IPS DF 19.7 (cell line): ENCODE measurements at places on chromosomes 5 and 9.
A peak's percentile ranks its signal among the peaks of the same experiment; 100 is the strongest.

- DNase-seq: no peak
These were observed 30.9 kb downstream of the CSF1R start for GRCh38 chr5:150055326-150056074.

GRCh38 chr5:11180890-11181289 lies 419.9 kb upstream of the DAP start:
- DNase-seq: no peak

GRCh38 chr5:33074548-33074947 lies 363.4 kb downstream of the NPR3 start:
- DNase-seq: no peak

DNA sequence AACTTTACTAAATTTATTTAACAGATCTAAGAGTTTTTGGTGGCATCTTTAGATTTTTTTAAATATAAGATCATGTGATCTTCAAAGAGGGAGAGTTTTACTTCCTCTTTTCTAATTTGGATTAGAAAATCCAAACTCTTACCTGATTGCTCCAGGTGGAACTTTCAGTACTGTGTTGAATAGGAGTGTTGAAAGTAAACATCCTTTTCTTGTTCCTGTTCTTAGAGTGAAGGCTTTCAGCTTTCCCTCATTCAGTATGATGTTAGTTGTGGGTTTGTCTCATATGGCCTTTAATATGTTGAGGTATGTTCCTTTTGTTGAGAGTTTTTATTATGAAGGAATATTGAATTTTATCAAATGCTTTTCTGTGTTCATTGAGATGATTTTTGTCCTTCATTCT lies 650.0 kb upstream of the SGCD start:
- DNase-seq: no peak

DNA sequence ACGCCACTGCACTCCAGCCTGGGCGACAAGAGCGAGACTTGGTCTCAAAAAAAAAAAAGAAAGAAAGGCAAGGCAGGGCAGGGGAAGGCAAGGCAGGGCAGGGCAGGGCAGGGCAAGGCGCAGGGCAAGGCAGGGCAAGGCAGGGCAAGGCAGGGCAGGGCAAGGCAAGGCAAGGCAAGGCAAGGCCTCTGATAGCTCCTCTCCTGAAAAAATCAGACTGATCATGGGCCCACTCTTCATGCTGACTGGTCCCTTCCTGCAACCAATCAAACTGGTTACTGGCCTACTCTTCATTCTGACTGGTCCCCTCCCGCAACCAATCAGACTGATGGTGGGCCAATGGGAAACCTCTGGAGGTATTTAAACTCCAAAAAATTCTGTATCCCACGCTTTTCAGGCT lies 3.4 kb upstream of the ZBTB5 start:
- no peak for DNase-seq

- no peak for DNase-seq
These were observed 283.9 kb downstream of the AOPEP start for GRCh38 chr9:95010431-95010838.

- no peak for DNase-seq
These were observed 383.5 kb downstream of the RASEF start for GRCh38 chr9:82679472-82679871.

GRCh38 chr9:95217936-95218335 lies 99.6 kb downstream of the FANCC start:
- no peak for DNase-seq

DNA sequence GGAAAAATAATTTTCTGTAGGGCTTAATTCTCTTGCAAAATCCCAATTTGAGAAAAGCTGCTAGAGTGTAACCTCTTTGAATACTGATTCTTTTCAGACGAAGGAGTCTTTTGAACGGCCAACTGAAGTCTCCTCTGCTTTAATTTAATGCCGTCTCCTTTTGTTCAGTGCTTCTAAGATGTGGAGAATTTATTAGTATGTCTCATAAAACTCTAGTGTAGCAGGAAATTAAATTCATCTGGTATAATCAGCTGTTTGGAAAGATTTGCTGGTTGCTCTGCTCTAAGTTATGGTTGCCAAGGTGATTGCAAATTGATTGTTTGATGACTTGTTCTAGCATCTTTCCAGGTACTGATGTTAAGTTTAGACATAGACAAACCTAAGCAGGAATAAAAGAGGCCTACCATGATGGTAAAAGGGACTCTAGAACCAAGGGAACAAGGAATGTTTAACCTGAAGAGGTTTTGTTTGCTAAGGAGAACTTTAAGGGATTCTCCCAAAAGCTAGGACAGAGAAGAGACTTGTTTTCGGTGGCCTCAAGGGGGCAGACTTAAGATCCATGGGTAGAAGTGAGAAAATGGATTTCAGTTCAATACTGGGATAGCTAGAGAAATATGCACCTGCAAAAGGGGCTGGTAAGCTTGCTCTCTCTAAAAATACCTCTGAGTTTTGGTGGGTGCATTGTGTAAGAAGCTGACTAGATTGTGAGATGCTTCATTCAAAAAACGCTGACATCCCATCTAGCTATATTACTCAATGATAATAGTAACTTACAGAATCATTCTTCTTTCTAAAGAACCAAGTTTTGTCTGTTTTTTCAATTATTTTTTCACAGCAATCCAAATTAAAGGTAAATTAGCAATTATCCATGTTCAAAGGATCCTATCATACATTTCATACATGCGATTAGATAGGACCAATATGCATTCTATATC lies 5.7 kb upstream of the ADRB2 start:
- DNase-seq: no peak

- no peak for DNase-seq
These were observed 422.7 kb upstream of the GRAMD2B start for GRCh38 chr5:126000507-126000906.

DNA sequence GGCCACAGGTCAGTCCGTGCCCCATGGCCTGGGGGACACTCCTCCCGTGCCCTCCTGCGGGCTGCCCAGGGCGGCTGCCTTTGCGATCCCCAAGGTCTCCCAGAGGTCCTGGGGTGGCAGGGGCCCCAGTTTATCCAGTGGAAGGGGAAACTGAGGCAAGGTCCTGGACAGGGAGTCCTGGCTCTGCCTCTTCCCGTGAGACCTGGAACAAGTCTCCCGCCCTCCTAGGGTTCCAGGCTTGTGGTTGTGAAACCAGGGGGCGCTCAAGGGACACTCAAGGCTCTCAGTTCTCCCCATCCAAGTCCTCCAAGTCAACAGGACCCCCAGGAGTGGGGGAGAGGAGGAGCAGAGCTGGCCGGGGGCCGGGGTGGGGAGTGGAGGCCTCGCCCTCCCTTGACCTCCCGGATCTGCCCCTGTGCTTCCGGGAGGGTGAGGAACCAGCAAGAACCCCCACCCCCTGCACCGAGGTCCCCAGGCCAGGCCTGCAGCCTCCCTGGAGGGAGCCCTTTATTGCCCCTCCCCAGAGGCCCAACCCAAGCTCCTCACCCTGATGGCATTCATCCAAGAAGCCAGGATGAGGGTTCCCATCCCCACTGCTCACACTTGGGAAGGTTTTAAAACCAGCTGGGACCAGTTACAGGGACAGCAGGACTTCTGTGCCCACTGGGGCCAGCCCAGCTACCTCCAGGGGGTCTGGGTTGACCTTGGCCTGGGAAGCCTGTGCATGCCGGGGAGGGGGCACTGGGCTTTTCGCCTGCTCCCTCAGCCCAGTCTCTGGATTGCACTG lies 24.7 kb upstream of the TMEM250 start:
- no peak for DNase-seq

GRCh38 chr5:96997265-96997859 lies 61.5 kb downstream of the LNPEP start:
- DNase-seq: no peak

DNA sequence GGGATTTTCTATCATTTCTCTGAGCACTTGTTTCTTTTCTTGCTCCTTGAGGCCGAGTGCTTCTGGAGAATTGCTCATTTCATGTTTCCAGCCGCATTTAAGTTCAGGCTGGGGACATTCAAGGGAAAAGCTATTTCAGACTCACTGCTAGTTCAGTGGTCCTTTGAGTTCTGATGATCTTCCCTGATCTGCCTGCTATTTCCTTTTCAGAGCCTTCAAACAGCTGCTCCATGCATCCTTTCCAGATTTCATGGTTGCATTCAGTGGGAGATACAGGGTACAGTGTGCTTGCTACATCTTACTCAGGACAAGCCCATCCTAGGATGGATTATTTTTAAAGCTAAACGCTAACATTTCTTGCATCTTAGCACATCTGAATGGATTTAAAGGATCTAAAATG lies 14.7 kb downstream of the NDUFS4 start:
- no peak for DNase-seq

GRCh38 chr9:85001925-85002324 lies 332.4 kb downstream of the NTRK2 start:
- DNase-seq: peak; percentile 54

GRCh38 chr5:67935908-67936566 lies 279.5 kb upstream of the PIK3R1 start:
- DNase-seq: no peak

DNA sequence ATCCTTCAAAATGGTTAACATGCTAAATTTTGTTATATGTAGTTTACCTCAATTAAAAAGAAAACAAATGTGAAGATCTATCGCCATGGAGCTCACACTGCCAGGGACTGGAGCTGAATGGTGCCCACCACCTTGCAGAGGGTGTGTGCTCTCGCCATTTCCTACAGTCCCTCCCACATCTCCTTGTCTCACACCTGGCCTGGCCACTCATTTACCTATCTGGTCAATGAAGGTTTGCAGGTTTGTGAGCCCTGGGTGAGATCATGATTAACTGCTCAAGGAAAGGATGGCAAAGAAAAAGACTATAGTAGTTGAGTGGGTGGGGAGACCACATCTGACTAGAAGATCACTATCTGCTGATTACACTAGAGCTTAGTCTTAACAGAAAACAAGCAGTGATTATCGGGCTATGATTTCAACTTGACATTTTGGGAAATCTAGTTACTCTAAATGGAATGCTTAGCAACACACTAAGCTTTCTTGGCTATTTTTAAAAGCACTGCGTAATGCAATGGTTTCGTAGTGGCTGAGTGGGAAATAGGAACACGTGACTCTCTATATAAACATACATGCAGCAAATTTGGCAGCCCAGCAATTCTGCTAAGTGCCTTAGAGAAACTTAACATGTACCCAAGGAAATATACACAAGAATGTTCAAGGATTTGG lies 27.3 kb downstream of the PUM3 start:
- DNase-seq: no peak

- DNase-seq: no peak
These were observed 174.4 kb downstream of the GAPVD1 start for GRCh38 chr9:125435776-125436612.

DNA sequence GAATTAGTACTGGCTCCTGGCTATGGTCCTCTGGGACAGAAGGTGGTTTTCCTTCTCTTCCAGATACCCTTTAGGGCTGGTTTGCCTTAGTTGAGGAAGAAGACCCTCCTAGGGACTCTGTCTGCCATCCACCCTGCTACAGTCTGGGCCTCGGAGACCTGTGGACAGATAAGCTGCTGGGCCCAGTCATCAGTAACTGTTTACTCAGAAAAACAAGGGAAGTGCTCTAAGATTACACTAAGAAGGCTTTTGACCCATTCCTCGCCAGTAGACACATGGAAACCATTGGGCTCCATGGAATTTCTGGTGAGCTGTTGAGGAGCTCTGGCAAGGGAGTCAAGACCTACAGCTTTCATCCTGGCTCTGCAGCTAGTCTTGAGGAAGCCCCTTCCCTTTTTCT lies 31.2 kb downstream of the LARP1 start:
- DNase-seq: no peak

DNA sequence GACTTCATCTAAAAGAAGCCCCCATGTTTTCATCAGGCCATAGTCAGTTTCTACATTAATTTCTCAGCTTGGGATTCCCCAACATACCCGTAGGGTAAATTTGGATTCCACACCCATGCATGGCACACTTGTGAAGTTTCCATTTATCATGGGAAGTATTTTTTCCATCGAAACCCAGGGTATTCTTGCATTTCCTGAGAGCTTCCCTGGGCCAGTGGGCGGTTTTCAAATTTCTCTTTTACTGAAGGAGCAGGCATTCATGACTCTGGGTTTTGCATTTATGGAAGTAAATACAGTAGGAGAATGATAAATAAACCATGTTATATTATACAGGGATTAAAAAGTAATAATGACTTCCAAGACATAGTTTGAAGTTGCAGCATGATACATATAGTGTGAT lies 93.0 kb upstream of the MAP3K1 start:
- no peak for DNase-seq

GRCh38 chr9:91817493-91818224 lies 132.4 kb downstream of the ROR2 start:
- DNase-seq: no peak

GRCh38 chr9:4297786-4298254 lies 2.0 kb downstream of the GLIS3 start:
- DNase-seq: no peak

DNA sequence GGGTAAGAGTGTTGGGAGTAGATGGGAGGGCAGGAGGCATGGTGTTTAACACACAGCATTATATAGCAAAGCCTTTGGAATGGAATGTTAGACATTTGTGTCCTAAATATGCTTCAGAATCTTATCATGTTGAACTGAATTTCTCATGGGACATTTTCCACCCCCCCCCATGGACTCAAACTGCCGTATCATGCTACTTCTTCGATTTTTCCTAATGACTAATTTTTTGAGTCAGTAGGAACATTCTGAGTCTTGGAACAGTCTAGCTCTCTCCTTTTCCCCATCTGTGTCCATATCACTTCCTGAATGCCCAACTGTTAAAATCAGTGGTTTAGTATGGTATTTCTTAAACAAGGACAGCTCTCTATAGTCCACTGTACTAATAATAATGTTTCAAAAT lies 380.6 kb downstream of the TLE4 start:
- DNase-seq: no peak

DNA sequence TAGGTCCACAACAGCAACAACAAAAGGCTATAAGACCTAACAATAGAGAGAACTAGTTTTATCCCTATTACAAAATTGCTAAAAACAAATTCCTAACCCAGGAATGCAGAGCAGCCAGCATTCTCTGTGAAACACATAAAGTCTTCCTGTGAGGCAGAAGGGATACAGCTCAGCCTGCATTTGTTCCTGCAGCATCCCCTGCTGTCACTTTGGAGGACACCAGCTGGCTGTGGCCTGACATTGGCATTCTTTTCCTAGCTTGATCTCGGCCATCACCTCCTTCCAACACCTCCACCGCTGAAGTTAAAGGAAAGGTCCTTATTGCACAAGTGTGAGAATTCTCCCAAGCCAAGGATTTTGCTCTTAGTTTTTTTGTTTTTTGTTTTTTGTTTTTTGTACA lies 186.1 kb downstream of the SNCAIP start:
- DNase-seq: no peak
